Activated CD4-positive, alpha-beta T cell treated with anti-CD3 and anti-CD28 coated beads, Interleukin-10, Interleukin-2, amounts not matched to agents 100 ng/mL and 50 ng/mL, durations not matched to agents 16 hours and 8 hours (primary cell): ENCODE measurements at places on chromosomes 5 and 9.

DNA sequence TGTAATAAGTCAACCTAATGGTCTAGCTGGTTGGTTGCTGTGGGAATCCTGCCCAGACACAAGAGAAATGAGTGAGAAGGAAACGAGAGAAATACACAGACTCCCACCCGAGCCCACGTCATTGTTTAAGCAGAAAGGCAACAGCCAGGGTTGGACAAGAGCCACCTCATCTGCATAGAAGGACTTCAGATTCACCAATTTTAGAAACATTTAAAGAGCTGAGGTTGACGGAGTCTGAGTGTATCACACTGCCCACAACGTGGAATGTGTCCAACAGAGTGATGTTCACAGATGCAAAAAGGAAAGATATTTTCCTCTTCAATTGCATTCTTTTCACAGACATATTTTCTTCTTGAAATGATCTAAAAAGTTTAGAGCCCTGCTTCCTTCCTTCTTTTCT lies 349.5 kb downstream of the AGTPBP1 start:
- no peak for DNase-seq

DNA sequence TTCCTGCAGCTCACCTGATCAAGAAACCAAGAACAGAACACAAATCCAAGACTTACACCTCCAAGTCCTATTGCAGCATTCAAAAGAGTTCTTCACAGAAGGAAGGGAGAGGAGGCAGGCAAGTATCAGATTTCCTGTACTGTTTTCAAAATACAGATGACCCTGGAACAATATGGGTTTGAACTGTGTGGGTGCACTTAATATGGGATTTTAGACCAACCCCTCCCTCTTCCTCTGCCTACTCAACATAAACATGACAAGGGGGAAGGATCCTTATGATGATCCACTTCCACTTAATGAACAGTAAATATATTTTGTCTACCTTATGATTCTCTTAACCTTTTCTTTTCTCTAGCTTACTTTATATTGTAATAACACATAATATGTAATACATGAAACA lies 104.6 kb downstream of the ELAVL2 start:
- DNase-seq = no peak

GRCh38 chr9:592225-592624 lies 249.3 kb upstream of the DMRT1 start:
- no peak for DNase-seq

- no peak for DNase-seq
Observed at GRCh38 chr5:14958188-14958587, 86.6 kb upstream of the ANKH start.

DNA sequence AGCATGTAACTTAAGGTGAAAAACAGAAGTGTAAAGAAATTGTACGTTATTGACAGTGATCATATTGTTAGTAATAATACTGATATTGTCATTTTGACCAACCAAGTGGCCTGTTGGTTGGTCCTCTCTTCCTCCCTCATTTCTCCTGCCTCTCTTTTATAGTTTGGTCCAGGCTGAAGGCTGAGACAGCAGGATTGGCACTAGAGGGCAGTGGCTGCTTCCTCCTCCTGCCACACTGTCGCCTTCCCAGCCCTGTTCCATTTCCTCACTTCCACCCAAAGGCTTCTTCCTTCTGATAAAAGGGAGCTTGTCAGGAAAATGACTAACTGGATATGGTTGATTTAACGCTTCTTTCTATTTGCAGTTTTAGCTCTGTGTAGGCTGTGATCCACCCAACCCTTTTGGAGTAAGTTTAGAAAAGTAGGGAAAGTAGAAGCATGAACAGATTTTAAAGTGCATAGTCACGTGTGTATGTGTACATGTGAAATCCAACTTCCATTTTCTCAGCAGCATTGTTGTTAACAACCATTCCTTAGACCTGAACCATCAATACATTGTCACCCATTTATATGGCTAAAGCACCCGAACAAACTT lies 35.6 kb downstream of the PTCD2 start:
- no peak for DNase-seq

GRCh38 chr9:35910613-35911359 lies 1.5 kb downstream of the SPAAR start:
- peak; percentile 70 for DNase-seq

- no peak for DNase-seq
Observed at GRCh38 chr5:94802450-94802849, 184.0 kb downstream of the SLF1 start.

DNA sequence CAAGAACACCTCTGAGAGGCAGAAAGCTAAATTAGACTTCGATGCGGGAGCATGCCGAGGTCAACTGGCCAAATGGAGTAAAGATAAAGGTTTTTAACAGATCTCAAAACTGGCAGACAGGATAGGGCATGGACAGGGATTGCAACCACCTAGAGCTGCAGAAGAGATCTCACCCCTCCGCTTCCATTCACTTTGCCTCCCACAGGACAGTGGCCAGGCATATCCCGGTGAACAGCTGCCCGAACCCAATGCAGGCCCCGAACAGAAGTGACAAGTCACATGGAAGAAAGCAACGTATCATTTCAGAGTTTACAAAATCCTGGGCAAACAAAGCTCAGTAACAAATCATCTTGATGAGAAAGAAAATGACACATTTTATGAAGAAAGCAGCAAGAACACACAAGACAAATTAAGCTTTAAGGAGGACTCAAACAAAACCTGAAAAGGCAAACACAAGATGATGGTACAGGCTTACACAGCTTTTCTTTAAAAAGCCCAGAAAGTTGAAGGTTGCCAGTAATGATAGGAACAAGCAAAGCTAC lies 18.4 kb downstream of the RNF130 start:
- no peak for DNase-seq

DNA sequence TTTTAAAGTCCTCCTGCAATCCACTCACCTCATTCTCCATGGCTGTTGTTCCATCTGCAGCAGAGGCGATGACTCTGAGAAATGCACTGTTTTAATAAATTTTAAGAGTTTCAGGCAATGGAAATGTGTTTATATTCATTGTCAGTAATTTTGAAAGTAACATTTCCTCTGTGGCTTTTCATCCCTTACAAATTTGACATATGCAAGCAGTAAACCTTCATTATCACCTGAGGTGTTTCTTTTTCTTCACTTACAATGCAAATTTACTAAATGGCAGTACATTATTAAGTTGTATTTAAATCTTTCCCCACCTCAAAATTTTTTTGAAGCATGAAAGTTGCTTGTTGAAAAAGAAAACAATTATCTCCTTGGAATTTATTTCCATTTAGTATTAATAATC lies 136.9 kb downstream of the DIRAS2 start:
- DNase-seq = peak; percentile 34

DNA sequence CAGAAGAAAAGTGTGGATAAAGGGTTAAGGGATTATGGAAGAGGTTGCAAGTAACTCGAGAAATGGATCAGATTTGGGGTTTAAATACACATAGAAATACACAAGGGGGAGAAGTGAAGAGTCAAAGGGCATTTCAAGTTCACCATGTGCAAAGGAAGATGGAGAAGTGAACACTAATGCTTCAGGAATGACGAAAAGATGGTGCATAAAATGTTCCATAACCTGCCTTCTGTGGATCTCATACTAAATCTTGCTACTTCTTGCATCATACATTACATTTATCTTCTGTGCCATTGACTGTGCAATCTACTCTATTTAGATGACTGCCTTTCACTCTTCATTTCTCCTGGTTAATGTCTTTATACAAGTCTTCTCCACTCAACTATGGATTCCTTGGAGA lies 5.7 kb upstream of the SMC2 start:
- DNase-seq = no peak

- DNase-seq = no peak
Observed at GRCh38 chr5:179840766-179841165, 17.9 kb downstream of the MRNIP start.

- DNase-seq = no peak
Observed at GRCh38 chr5:134059758-134060495, 54.6 kb upstream of the TCF7 start.

GRCh38 chr5:997711-998110 lies 10.9 kb upstream of the NKD2 start:
- DNase-seq = no peak

DNA sequence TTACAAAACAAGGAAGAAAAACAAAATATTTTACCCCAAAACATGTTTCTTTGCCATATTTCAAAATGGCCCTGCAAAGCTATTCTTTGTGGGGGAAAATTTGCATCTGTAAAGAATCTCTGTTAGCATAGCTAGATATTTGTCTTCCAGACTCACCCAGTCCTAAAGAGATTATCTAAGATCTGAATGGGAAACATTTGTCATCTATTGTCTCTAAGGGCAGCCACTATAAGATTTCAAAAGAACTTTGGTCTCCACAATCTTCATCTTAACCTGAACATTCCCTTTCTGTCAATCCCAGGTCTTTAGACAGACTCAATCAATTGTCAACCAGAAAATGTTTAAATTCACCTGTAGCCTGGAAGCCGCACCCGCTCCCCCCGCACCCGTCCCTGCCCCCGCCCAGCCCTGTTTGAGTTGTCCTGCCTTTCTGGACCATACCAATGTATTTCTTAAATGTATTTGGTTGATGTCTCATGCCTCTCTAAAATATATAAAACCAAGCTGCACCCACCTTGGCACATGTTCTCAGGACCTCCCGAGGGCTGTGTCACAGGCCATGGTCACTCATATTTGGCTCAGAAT lies 330.6 kb downstream of the RAB3C start:
- no peak for DNase-seq

DNA sequence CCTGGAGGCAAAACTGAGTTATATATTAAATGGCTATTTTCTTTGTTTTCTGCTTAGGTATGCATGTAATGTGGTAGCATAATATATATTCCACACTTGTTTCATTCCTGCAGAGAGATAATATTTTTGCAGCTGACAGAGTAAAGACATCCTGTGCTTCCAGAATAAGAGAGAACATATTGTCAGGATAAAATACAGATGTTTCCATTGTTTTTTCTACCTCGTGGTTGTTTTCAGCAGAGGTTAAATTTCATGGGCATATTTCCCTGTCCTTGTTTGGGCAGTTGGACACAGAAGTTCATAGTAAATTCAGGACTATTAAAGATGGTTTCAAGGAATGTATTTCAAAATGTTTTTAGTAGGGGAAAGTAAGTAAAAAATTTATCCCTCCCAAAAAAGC lies 47.6 kb upstream of the MEGF10 start:
- DNase-seq = no peak

DNA sequence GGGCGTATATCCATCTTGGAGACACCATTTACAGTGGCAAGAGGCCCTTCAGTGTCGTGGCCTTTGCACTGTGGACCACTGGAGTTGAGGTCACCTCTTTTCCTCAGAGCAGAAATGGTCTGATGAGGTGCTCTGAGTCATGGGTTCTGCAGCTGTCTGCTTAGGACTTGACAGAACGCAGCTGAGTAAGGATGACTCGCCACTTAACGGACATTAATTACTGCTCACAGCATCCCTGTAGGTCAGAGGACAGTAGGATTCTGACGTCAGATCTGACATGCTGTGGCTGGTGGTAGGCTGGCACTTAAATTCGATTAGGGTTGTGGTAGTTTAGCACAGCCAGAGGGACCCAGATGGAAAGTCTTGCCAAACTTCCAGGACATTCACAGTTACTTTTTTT lies 479.4 kb downstream of the DMAC1 start:
- DNase-seq = no peak

DNA sequence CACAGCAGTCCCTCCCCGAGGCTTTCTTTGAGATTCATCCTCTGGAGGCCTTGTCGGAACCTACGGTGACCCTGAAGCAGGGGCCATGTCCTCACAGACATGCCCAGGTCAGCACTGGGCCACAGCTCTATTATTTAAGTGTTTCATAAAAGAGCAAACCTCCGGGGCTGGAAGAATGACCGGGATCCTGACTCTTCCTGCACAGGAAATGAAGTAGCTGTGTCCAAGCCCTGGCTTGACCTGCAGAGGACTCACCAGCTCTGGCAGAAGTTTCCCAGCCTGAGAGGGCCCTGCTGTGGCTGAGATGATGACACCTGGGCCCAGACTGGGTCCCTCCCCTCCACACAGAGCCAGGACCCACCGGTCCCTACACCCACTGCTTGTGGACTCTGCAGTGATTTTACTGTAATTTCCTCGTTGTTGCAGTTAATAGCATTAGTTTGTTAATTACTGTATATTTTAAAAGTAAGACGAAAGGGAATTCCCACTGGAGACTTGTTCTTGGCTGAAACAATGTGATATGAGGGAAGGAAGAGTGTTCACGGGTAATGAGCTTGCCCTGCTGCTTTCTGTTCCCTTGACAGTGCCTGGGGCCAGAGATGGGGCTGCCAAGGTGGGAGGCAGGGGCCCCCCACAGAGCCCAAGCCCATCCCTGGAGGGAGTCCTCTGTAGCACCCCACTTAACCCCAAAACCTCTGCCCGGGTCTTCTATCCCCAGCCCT lies 72.2 kb downstream of the PCDH1 start:
- no peak for DNase-seq

DNA sequence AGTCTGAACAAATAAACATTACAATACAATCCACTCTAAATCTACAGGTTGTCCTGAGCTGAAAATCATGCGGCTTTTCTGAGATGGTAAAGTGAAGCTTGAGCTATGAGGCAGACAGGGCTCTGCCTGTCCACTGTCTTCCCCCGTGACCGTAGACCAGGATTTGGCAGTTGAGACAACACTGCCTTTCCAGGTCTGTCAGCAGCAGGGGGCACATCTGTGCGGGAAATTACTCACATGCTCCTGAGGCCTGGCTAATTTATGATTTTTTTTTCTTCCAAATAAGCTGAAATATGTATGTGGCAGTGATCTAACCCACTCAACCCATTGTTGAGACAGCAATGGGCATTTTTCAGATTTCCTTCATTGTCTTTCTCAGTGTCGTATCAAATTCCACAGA lies 307.9 kb downstream of the FBXL7 start:
- DNase-seq = no peak

DNA sequence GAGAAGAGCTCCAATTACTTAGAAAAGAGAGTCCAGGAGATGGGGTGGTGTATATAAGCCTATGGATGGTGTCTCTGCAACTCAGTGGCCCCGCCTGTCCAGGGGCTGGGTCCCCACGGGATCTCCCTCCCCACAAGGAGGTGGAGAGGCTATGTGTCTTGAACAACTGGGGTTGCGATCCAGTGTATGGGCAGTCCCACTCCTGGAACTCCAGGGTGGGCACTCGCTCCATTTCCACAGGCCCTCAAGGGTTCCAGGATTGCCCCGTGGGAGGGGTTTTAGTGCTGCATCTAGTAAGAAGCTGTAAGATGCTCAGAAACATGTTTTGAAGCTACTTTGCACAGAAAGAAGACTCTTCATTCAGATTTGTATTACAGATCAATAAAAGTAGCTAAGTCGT lies 558 bp upstream of the SMAD5 start:
- no peak for DNase-seq

- DNase-seq = no peak
Observed at GRCh38 chr9:98161851-98162250, 30.6 kb downstream of the CORO2A start.

- no peak for DNase-seq
Observed at GRCh38 chr9:136191960-136192286, 13.0 kb downstream of the LHX3 start.

GRCh38 chr9:84697509-84698114 lies 28.1 kb downstream of the NTRK2 start:
- DNase-seq = peak; percentile 71

- DNase-seq = no peak
Observed at GRCh38 chr5:97750576-97750975, 567.5 kb upstream of the RIOK2 start.
